Heart right ventricle (tissue), 16 donors: ENCODE measurements at places on chromosomes 16 and 17. TPM values are rescaled to one million over a fixed set of nuclear protein-coding genes. Genes with fewer than 3 reads are reported as not detected.
A peak's percentile ranks its signal among the peaks of the same experiment; 100 is the strongest.

Gene MMP15
- 68.0 TPM for total RNA-seq

Gene TMEM204
- total RNA-seq, result 10.7 TPM

Gene CCR7
- total RNA-seq, result 0.37 TPM

Gene USB1
- total RNA-seq, result 21.1 TPM

Gene NSMCE1
- total RNA-seq, result 46.3 TPM

Gene ACAP1
- total RNA-seq, result 22.1 TPM

Gene MRPL27
- 56.2 TPM for total RNA-seq

Gene ABAT
- total RNA-seq, result 7.2 TPM

DNA sequence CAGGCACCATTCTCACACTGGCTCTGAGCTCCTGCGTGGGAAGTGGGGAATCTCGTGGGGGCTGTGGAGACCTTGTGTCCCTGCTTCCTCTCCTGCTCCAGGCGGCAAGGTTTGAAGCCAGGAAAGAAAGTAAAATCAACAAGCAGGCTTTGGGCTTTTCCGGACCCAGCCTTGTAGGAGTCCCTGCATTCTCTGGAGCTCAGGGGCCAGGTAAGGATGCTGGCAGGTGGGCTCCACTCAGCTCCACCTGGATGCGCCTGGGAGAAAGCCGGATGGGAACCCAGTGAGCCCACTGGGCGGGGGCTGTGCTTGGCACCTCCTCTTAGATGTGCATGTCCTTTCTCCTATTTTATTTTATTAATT, 362.5 kb downstream of the SEC14L1 start:
- H3K36me3 ChIP-seq, result peaks cover 19% of the 10 kb centered on the region
- no peaks in the 10 kb centered on the region for H3K4me1 ChIP-seq
- H3K27me3 ChIP-seq, result no peaks in the 10 kb centered on the region
- H3K27ac ChIP-seq, result no peak overlapping the region

GRCh38 chr17:79809530-79810129, 12.8 kb upstream of the CBX8 start:
- H3K27ac ChIP-seq, result no peak overlapping the region
- H3K4me3 ChIP-seq, result peak overlapping the region; percentile 36
- peaks cover 96% of the 10 kb centered on the region for H3K27me3 ChIP-seq
- no peak for DNase-seq

GRCh38 chr17:51815097-51815496, 343.4 kb downstream of the CA10 start:
- no peaks in the 10 kb centered on the region for H3K4me1 ChIP-seq
- no peak for DNase-seq
- no peaks in the 10 kb centered on the region for H3K27me3 ChIP-seq
- no peaks in the 10 kb centered on the region for H3K36me3 ChIP-seq
- no peak overlapping the region for H3K27ac ChIP-seq

- no peaks in the 10 kb centered on the region for H3K36me3 ChIP-seq
- no peak overlapping the region for H3K27ac ChIP-seq
- H3K4me3 ChIP-seq, result no peak overlapping the region
Measured at GRCh38 chr16:9922441-9922840, 259.8 kb downstream of the GRIN2A start.

DNA sequence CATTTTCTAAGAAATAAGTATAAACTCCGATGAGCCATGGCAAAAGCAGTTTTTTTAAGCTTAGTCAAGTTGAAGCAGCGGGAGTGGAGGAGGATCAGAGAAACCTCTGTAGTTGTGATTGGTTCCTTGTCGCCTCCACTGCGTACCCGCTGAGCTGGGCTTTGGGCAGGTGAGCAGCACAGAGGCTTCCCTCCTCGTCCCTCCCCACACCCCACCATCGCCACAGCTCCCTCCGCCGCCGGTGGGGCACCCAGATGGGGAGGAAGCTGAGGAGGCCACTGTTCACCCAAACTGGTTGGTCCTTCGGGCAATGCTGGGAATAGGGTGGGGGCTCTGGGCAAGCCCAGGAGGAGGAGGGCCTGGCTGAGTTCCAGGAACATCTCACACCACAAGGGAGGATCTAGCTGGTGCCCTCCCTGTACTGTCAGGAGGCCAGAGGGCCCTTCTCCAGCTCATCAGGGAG, 5.2 kb upstream of the MRPL38 start:
- DNase-seq, result no peak
- no peak overlapping the region for H3K4me3 ChIP-seq
- H3K27ac ChIP-seq, result no peak overlapping the region
- H3K36me3 ChIP-seq, result peaks cover 4% of the 10 kb centered on the region
- H3K27me3 ChIP-seq, result no peaks in the 10 kb centered on the region

GRCh38 chr17:36592316-36592715, 637 bp downstream of the DHRS11 start:
- peaks cover 31% of the 10 kb centered on the region for H3K4me1 ChIP-seq
- peak overlapping the region; percentile 87 for H3K4me3 ChIP-seq
- peak; percentile 23 for DNase-seq
- H3K36me3 ChIP-seq, result no peaks in the 10 kb centered on the region
- peak overlapping the region; percentile 80 for H3K27ac ChIP-seq

GRCh38 chr17:32786169-32786568, 90.8 kb downstream of the MYO1D start:
- no peak overlapping the region for H3K27ac ChIP-seq
- no peak overlapping the region for H3K4me3 ChIP-seq
- H3K4me1 ChIP-seq, result no peaks in the 10 kb centered on the region
- H3K36me3 ChIP-seq, result no peaks in the 10 kb centered on the region
- no peak for DNase-seq

DNA sequence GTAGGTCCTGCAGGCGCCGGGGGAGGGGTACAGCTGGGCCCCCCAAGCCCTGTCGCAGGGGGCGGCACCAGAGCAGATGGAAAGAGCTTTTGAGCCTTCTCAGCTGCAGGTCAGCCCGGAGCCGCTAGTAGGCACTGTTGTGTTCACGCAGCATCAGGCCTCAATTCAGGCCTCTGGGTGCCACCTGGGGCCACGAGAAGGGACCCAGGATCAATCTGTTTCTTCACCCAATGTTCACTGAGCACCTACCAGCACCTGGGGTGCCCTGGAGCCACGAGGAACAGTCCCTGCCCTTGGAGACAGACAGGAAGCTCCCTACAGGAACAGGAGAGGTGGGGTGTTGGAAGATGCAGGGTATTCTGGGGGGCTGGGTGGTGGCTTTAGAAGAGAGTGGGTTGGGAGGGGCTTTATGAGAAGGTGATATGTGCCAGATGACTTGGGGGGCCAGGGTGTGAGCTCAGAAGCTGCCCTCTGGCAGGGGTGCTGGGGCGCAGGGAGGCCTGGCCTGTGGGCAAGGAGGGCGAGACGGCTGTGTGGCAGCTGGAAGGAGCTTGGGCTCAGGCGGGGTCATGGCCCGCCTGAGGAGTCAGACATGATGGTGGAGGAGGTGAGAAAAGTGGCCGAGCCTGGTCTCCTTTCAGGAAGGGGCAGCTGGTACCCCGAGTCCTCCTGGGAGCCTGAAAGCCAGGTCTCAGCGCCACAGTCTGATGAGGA, 121.9 kb upstream of the GSE1 start:
- H3K4me1 ChIP-seq, result peaks cover 19% of the 10 kb centered on the region
- H3K27ac ChIP-seq, result no peak overlapping the region
- no peaks in the 10 kb centered on the region for H3K27me3 ChIP-seq
- H3K36me3 ChIP-seq, result no peaks in the 10 kb centered on the region
- no peak for DNase-seq

DNA sequence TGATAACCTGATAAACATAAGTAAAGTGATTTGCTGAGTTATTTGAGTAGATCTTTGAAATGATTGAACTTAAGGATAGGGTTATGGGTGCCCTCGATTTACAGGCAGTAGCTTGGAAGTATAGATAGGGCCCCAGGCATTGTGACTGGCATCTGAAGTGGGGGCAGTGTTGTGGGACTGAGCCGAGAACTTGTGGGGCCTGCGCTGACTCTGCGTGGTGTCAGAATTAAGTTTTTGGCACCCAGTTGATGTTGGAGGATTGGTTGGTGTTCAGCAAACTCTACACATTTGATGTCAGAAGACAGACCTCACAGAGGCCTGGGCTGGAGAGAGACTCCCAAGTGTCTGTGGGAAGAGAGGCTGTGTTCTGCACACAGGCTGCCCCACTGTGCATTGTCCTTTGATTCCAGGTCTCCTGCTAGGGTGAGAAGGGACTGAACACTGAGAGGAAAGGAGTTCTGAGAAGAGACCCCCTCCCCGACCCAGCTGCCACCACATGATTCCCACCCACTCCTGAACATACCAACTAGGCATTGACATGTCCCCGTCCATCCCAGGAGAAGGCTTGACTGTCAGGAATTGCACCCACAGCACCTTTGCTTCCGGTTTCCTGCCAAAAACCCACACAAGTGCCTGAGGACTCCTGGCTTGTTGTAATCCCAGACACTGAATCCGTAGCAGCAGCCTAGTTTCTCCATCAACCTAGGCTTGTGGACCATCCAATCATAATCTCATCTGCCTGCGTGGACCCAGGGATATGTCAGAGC, 4.5 kb downstream of the ZNF267 start:
- H3K36me3 ChIP-seq, result peaks cover 4% of the 10 kb centered on the region
- H3K27ac ChIP-seq, result peak overlapping the region; percentile 5
- peaks cover 64% of the 10 kb centered on the region for H3K4me1 ChIP-seq

GRCh38 chr17:72943826-72944689, 148.4 kb downstream of the SLC39A11 start:
- DNase-seq, result no peak
- no peak overlapping the region for H3K27ac ChIP-seq
- no peaks in the 10 kb centered on the region for H3K36me3 ChIP-seq
- no peaks in the 10 kb centered on the region for H3K27me3 ChIP-seq

DNA sequence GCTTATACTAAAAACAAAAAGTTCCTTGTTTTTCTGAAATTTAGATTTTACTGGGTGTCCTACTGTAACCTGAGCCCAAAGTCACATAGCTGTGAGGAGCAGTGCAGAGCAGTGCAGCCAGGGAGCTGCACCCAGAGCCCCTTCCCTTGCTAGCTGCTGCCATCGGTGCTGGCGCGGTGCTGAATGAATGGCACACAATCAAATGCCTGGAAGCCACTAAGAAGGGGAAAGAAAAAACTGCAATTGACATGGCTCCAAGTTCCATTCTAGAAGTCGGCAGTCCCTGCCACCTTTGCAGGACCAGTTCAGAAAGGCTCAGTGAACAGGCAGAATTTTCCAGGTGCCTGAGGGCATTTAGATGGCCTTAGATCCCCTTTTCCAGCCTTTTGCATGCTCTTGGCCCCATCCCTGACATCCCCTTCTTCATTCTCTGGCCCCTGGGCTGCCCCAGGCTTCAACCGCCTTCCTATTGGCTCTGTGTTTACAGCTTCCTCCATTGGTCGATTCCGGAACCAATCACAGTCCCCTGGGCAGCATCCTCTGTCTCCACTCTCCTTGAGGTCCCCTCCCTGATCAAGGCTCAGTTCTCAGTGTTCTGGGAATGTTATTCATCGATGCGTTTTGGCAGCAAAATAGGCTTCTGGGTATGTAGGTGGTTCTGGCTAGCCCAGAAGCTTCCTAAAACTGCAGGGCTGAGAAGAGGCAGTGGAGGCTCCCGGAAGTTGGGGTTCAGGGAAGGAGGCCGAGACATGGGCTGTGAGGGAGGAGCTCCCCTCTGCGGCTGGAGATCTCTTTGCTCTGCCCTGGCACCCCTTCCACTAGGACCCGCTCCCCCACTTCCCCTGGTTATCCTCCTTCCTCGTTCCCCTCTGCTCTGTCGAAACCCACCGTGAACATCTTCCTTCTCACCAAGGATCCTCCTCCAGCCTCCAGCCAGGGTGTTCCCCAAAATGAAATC, 37.9 kb downstream of the ATP2C2 start:
- H3K27me3 ChIP-seq, result peaks cover 49% of the 10 kb centered on the region
- H3K36me3 ChIP-seq, result no peaks in the 10 kb centered on the region
- no peak overlapping the region for H3K27ac ChIP-seq
- H3K4me3 ChIP-seq, result no peak overlapping the region
